ENCODE measurements at places on chromosomes 4 and X. TPM values are rescaled to one million over a fixed set of nuclear protein-coding genes. Genes with fewer than 3 reads are reported as not detected.

GRCh38 chr4:78370631-78371372 lies 180.8 kb upstream of the ANXA3 start:
- DNase-seq = no peak

DNA sequence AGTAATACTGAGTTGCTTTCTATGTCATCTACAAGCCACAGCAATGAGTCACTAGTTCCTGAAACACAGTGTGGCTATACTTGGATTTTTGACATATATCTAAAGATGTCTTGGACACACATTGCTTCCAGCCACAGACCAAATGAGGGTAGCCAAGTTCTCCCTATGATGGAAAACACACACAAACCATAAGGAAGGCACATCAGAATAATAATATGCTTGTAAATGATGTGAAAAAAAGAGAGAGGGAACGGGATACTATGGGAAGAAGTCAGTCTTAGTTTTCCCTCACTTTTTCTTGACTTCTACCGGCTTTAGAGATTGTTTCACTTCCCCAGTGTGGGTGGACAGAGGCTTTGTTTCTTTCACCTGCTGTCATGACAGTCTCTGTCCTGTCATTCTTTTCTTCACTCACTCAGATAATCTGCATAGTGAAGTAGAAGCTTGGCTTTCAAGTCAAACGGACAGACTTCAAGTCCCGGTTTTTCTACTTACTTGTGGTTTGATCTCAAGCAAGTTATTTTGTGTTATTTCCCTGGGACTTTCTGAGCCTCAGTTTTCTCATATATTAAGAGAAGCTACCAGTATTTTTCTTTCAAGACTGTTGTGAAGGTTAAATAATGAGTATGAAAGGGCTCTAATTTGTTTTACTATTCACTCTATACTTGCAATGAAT lies 34.7 kb downstream of the P2RY10 start:
- no peak for DNase-seq

DNA sequence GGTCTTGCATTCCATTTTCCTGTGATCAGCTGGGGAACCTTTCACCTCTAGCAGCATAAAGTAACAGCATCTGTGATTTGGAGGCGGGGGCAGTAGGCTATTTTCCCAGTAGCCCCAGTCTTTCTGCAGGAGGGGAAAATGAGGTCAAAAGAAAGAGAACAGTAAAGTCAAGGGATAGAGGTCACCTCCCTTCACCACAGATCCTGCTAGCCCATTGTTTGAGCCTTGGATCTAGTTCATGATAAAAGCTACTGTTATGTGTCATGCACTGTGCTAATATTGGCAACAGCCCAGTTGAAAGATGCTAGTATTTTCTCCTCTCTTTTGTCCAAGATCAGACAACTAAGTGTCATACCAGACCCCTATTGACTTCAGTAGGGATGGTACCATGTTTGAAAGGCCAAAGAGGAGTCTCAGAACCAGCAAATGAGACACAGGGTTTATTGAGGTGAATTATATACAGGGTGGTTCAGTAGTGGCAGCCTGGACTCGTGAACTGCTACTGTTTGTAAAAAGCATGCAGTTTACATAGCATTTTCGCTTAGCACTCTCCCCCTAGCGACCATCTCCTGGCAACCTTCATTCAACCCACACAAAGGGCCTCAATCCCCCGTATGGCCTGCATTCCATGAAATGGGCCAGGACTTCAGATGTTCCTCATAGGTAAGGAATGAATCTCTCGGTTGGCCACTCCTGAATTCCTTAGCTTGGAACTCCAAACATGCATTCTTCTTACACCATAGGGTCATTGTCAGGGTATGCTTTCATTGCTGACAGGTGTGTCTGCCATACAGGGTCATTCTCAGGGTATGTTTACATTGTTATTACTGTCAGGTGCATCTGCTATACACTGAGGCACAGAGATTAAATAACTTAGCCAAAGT lies 170.0 kb upstream of the FRMPD4 start:
- DNase-seq = no peak

The SPATA4 gene
- polyA plus RNA-seq = 0.58 TPM

The RASL11B gene
- 9.4 TPM for polyA plus RNA-seq

Data from brain (organoid and tissue), 16 donors.